T-helper 9 cell (primary cell): ENCODE measurements at places on chromosomes 7 and 10.

- no peak for DNase-seq
Observed at GRCh38 chr10:12510984-12511383, 161.6 kb downstream of the CAMK1D start.

- DNase-seq = no peak
Observed at GRCh38 chr10:128898133-128898915, 568.7 kb upstream of the MGMT start.

DNA sequence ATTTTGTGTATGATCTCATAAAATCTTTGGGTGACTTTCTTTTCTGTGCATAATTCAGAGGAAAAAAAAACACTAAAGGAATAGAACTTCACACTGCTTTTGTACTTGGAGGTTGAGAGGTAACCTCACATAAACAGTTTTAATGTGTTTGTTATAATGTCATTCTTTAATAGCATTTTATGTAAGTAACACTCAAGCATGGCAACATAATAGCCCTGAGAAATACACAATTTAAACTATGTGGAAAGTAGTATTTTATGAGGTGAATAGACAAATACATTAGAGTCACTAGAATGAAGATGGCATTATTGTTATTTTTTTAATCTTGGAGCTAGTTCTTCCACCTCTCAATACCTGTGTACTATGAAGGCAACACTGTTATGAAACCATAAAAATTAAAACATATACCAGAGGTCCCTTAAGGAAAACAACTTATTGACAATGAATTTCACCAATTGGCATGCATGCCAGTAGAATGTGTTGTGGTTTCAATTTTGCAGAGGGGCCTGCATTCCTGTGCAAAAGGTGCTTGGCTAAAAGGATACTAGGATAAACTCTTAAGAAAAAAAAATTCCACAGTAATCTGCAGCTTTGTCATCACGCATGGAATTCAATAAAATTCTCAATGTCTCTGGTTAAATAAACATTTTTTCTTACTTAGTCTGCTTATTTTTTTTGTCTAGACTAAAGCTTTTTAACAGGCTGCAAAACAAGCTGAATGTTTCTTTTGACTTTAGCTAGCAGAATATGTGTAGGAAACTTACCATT is 102.5 kb downstream of the CD36 start:
- no peak for DNase-seq

GRCh38 chr7:103988468-103989199 is 824 bp downstream of the RELN start:
- no peak for DNase-seq

GRCh38 chr7:114875186-114875585 is 46.7 kb upstream of the MDFIC start:
- no peak for DNase-seq
